Ureter (tissue), 1 donor: ENCODE measurements at places on chromosomes 5 and 9. TPM values are rescaled to one million over a fixed set of nuclear protein-coding genes. Genes with fewer than 3 reads are reported as not detected.
A peak's percentile ranks its signal among the peaks of the same experiment; 100 is the strongest.

Gene ADGRD2
- 0.29 TPM for total RNA-seq

Gene S1PR3
- total RNA-seq: 48.6 TPM

Gene NMUR2
- not detected for total RNA-seq

Gene SLC22A5
- total RNA-seq: 23.2 TPM

- no peak for DNase-seq
These were observed 333.5 kb downstream of the EFNA5 start for GRCh38 chr5:107337281-107337680.

DNA sequence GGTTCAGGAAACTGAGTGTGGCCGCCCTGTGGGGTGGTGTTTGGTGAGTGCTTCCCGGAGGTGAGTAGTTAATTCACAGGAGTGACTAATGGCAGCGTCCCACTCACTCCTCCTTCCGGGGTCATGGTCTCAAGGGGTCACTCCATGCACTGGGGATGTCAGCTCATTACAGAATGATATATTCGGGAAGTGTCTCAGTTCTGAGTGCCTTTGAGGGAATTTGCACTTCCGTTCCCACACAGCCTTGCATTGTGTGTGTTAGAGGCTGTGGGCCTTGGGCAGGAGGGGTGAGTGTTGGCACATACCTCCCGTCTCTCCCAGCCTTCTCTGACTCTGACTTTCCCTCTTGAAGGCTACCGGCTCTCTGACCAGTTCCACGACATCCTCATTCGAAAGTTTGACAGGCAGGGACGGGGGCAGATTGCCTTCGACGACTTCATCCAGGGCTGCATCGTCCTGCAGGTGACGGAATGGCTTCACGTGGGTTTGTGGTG lies 10.5 kb upstream of the AHRR start:
- peak; percentile 39 for DNase-seq
